Stimulated activated CD8-positive, alpha-beta memory T cell treated with anti-CD3 and anti-CD28 coated beads, Interleukin-4, amount 100 ng/mL, for 1 hour (primary cell): ENCODE measurements at places on chromosomes 7 and 10.

DNA sequence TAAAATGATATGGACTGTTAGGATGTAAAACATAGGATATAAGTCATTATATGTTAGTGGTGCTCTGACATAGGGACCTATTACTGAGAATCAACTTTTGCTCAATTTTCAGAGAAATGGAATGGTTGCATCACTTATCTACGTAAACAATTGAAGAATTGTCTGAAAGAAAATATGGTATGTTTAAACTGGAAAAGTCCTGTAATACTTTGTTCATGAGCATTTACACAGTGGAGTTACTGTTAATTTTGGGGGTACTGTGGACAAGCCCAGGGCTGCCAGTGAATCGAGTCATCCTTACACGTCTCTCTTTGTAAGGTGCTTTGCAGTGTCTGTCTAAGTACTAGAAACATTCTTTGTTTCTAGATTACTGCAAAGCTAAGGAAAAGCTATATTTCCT lies 152.0 kb downstream of the ZNF22 start:
- no peak for DNase-seq

DNA sequence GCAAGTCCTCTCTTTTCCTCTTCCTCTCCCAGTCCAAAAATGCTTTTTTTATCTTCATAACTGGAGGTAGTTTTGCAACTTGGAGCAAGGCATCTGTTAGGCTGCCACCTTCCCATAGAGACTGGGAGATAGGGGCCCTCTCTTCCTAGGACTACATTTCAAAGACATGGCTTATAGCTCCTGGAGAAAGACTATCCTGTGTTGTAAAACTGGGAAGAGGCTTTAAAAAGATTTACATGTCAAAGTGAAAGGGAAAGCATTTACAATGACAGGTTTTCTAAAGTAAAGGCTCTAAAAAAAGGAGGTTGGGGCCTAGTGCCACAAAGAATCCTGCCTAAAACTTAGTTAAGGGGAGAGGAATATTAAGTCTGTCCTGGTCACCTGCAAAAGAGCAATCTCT lies 82.2 kb upstream of the SEMA3E start:
- no peak for DNase-seq

GRCh38 chr10:29588629-29589421 lies 45.9 kb downstream of the SVIL start:
- no peak for DNase-seq

DNA sequence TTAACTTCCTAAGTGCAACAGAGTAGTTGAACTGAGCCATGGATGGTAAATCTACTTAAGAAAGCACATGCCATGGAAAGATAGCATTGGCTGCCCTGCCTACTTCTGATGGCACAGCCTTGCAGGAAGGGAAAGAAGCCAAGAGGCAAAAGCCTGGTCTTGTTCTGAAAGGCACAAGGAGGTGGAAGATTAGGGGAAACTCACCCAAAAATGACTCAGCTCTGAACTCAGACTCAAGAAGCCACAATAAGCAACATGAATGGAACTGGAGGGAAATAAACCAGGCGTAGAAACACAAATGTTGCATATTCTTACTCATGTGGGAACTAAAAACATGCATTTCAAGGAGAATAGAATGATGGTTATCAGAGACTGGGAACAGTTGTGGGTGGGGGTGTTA lies 20.8 kb upstream of the ALOX5 start:
- no peak for DNase-seq

DNA sequence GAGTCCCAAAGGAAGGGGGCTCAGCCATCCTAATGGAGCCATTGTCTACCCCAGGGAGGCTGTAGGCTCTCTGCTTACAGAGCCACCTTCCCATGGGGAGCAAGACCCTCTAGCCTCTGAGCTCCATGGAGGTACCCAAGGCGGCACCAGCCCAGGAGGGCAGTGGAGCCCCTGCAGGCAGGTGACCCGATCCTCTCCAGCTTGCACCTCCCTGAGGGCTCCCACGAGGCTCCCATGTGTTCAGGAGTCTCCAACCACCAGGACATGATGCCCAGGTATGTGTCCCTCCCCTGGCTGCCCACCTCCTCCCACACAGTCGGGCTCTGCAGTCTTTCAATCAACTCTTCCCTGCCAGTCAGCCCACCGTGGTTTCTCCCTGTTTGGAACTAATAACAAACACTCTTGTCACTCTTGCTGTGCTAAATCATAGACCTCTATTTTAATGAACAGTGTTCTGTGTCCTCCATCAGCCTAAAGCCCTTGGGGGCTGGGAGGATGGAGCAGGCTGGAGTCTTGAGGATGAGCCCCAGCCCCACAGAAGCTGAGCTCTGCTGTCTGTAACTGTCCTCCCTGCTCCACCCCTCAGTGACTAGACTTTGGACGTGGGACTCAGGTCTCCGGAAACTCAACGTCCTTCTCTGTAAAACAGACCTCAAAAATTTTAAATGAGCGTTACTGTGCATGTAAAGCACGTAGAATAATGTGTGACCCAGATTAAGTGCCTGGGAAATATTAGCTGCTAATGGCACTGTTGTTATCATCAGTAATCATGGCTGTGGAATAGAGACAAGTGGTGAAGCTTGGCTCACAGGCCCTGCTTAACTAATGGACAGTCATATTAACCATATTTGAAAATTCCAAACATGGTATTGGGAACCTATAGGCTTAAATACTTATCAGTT lies 298.9 kb downstream of the WDR37 start:
- no peak for DNase-seq

DNA sequence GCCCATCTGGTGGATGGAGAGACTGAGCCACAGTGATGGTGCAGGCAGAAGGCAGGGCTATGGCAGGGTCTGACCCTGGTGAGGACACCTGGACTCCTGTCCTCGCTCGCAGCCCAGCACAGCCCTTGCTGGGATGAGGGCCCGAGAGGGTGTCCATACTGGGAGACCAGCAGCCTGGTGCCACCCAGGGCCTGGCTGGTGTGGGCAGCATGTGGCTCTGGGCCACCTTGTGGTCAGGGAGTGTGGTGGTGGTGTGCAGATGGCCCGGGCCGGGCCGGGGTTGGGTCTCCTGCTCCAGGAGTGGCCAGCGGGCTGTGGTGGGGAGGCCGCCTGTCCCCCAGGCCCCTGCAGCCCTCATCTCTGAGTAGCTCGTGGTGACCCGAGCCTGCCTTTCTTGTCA lies 14.9 kb downstream of the ADCY1 start:
- no peak for DNase-seq

GRCh38 chr7:141956084-141956483 lies 9.3 kb upstream of the CLEC5A start:
- DNase-seq, result no peak

- no peak for DNase-seq
These were observed 44.5 kb upstream of the AGR3 start for GRCh38 chr7:16926283-16926682.

DNA sequence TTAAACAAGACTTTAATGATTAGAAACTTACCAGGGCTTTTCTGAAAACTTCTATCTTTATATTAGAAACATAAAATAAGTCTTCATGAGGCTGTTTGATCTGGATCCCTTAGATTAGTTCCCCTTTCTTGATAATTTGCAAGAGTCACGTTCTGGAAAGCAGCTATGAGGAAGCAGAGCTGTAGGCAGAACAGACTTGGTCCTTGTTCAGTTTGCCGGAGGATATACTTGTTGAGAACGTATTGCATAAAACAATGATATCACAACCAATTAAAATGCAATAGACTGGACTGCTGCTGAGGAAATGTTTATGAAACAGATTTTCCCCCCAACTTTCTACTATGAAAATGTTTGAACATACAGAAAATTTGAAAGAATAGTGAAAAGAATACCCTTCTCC lies 2.8 kb downstream of the SAMD9L start:
- DNase-seq, result no peak

GRCh38 chr7:51040787-51041186 lies 258.1 kb upstream of the GRB10 start:
- DNase-seq, result no peak

GRCh38 chr7:81492910-81493309 lies 276.9 kb downstream of the HGF start:
- DNase-seq, result no peak

DNA sequence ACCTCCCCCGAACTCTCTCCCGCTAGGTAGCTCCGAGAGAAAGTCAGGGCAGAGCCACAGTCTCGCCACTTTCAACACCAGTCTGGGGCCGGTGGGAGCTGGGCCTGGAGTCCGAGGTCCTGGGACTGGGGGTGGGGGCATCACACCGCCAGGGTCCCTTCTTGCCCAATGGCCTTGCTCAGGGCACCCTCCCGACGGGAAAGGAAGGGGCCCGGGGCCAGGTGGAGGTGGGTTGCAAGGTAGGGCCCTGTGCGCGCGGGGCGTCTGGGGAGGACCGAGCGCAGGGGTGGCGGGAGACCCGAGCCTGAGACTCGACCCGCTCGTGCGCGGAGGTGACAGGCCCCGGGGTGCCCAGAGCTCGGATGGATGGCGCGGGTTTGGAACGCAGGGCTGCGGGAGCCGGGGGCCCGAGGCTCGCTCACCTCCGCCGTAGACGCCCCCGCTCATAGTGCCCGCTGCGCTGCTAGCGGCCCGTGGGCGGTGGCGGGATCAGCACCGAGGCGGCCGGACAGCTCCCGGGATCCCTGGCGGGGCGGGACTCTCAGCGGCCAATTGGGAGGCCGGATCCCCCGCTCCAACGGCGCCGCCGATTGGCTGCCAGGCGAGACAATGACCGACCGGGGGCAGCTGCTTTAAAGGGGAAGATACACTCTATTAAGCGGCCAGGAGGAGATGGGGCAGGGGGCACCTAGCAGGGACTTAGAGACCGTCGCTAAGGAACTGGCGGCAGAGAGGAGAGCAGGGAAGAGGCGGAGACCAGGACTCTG lies at the start of gene ACTL6B:
ACTL6B (minus strand) TSS at position 541 of the 767 bp plus-strand sequence; CDS start at position 447, 94 bp downstream.
- DNase-seq, result no peak

DNA sequence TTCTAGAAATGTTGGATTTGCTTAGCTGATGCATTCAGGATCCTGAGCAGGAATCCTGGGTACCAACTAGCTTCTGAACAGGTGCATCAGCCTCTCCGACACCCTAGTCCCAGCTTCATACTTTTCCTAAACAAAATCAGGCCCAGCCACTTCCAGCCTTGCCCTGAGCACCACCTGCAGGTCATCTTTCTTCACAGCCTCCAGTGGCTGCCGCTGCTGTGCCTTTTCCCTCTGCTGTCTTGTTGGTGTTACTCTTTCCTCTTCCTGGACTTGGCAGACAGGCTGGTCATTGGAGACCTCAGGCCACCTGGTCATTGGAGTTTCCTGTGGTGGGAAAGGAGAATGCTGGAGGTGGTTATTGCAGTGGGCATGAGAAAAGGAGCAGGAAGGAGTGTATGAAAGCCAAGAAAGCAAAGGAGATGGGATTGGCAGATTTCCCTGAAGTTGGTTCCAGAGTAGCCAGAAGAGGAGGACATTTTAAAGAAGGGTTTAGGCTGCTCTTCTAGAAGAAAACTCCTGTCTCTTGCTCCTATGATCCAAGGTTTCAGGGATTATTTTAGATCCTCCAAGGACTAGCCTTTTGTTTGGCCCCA lies 48.2 kb upstream of the NFKB2 start:
- no peak for DNase-seq

DNA sequence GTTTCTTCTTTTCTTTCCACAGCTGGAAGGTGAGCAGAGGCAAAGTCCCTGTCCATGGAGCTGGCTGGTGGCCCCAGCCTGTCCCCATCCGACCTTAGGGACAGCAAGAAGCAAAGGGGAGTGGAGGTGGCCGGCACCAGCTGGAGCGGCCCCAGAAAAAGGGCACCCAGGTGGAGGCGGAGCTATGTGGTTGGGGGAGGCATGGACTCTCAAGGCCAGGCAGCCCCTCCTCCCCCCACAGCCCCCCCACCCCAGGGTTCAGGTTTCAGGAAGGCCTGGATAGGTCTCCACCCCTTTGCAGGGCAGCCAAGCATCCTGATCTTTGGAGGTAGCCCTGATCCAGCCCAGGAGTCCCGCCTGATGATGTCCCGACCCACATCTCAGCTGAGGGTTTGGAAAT lies at the start of gene SSC4D:
SSC4D (minus strand) TSS at position 161 of the 400 bp plus-strand sequence. CDS start 5,258 bp downstream, outside the sequence.
- DNase-seq, result no peak

DNA sequence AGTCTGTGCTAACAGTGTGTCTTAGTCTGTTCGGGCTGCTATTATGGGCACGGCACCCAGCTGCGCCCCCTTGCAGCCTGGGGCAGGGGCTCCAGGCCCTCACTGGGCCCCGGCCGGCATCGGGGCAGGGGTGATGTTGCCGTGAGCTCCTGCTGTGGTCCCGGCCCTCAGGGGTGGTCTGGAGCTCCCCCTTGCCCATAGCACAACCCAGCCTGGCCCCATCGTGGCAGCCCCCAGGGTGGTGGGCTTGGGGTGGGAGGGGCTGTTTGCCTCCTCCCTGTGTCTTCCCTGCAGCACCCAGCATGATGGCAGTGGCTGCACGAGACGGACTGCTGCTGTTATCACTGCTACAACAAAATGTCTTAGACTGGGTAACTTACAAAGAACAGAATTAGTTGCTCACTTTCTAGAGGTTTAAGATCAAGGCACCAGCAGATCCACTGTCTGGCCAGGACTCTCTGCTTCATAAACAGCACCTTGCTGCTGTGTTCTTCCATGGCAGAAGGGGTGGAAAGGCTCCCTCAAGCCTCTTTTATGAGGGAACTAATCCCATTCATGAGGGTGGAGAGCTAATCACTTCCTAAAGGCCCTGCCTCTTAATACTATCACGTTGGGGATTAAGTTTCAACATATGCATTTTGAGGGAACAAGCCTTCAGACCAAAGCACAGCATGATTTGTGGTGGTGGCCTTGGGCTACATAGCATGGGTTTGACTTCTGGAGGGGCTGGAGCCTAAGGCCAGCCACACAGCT lies 149.5 kb downstream of the SEC23IP start:
- no peak for DNase-seq

GRCh38 chr7:107386548-107387102 lies 83.2 kb upstream of the GPR22 start:
- no peak for DNase-seq

DNA sequence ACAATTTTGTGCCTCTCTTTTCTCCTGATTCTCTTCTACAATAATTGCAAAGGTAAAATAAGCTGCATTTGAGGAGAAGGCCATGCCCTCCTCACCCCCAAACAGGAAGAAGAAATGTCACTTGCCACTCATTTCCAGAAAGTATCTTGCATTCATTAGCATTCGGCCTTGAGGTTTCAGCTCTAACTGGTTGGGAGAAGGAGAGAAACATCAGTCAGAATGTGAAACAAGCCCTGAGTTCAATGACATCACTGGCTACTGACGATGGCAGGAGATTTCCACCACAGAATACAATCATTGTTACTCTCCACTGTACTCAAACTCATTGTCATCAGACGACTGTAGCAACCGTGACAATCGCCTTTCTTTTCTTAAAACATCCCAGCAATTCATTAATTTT lies 72.8 kb downstream of the PRKCQ start:
- no peak for DNase-seq

- DNase-seq, result no peak
These were observed 135.3 kb downstream of the HBP1 start for GRCh38 chr7:107304063-107304462.

- no peak for DNase-seq
These were observed 224.7 kb upstream of the ADARB2 start for GRCh38 chr10:1961989-1962388.

GRCh38 chr10:79268161-79268601 lies 79.1 kb upstream of the PPIF start:
- no peak for DNase-seq

GRCh38 chr7:42502022-42502421 lies 265.0 kb upstream of the GLI3 start:
- no peak for DNase-seq
